ENCODE measurements at places on chromosomes 11 and 22.

- no peak for DNase-seq
These were observed 541.9 kb upstream of the CCDC90B start for GRCh38 chr11:83827940-83828554.

DNA sequence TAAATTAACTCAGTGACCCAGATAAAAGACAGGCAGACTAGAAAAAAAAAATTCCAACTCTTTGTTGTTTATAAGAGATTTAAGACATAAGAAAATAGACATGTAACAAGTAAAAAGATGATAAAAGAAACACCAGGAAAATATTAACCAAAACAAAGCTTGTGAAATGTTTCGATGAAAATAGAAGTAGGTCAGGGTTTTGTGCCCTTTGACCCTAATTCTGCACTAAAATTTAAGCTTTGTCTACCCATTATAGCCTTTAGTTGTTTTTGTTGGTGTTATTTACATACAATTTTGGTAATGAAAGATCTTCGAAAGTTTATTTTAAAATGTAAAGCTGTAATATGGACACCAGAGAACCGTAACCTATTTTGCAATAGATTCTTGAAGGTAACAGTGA, 75.7 kb downstream of the LRRC4C start:
- DNase-seq: no peak

- DNase-seq: no peak
These were observed 3.2 kb downstream of the TAF1D start for GRCh38 chr11:93737904-93738612.

- DNase-seq: no peak
These were observed 120.0 kb upstream of the BDNF start for GRCh38 chr11:27820249-27820648.

Data from HS-27A (cell line).